ENCODE measurements at places on chromosomes 7 and 10. TPM values are rescaled to one million over a fixed set of nuclear protein-coding genes. Genes with fewer than 3 reads are reported as not detected.

PAPOLB gene
- total RNA-seq = not detected

KAZALD1 gene
- 5.8 TPM for total RNA-seq

GRID2IP gene
- total RNA-seq = not detected

ANKRD7 gene
- 0.49 TPM for total RNA-seq
